ENCODE measurements at places on chromosomes 2 and 18. TPM values are rescaled to one million over a fixed set of nuclear protein-coding genes. Genes with fewer than 3 reads are reported as not detected.

DNA sequence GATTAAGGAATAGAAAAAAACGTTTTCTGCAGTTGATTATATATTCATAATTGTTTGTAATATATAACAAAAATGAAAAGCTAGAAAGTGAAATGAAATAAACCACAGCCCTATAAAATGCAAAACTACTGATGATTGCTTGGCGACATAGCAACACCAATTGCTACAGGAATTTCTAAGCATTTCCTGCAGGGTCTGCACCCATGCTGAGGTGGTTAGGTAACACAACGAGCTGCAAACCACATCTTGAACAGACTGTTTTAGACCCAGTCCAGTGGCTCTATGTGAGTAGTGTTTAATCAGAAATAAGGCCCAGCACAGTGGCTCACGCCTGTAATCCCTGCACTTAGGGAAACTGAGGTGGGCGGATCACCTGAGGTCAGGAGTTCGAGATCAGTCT lies 17.2 kb upstream of the UGT1A9 start:
- no peak for DNase-seq

CAPG gene
- 11.5 TPM for total RNA-seq

DNA sequence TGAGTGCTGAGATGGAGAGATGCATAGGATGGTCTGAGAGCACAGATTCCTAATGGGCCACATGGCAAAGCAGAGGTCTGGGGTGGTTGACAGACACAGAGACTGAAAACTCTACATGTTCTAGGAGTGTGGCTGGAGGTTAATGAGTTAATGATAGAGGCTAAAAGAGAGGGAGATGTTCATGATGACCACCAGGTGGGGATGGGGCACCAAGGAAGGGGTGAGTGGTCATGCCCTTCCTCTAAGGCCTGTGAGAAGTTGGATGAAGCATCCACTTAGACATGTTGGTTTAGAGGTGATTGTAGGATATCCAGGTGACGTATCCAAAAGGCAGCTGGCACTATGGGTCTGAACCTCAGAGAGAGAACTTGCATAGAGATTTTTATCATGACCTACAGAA lies 102.1 kb downstream of the LRP2 start:
- no peak for DNase-seq

PAIP2B gene
- 62.6 TPM for total RNA-seq

FOXI3 gene
- not detected for total RNA-seq

DNA sequence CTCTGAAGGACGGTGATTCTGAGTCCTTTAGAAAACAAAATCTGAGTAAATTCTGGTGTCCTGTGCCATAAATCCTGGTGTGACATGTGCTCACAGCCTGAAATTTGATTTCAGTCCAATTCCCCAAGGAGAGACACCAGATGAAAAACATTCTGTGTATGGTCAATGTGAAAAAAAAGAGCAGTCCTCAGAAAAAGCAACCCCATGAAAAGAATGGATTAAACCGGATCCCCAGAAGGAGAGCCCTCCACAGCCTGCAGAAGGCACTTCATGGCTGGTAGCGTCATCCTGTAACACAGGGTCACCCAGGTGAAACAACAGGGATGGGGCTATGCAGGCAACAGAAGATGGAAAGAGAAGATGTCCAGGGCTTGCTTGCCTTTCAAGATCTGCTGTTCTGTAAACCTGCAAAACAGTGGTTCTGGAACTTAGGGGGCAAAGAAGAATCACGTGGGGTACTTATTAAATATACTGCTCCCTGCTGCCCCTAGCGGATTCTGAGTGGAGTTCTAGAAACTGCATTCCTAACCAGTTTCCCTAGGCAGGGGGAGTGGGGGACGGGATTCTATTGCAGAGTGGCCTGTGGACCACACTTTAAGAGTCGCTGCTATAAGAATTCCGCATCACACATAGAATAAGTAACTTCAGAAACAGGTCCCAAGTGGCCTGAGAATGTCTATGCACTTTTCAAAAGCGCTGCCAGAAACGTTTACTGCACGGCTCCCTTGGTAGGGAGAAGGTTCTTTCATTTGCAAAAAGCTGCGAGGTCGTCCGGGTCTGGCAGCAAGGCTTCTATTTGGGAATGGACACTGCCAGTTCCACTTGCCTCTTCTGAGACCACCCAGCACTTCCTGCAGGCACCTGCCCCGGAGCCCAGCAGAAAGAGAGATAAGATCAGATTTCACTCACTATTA lies 118.9 kb upstream of the ARL5A start:
- peak; percentile 41 for DNase-seq

DNA sequence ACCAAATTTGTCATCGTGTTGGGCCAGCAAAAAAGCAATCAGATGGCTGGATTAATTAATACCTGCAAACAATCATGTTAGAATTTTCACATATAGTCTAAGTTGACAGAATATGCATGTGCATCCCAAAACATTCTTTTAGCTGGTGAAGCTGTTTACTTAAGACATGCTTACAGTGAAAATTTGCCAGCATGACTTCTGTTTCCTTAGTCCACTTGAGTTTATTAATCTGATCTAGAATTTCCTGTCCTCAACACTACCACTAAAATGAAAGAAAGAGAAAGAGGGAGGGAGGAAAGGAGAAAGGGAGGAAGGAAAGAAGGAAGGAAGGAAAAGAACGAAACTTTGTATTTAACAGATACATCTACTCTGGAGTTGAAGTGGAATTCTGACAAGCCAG lies 2109.9 kb upstream of the PIK3C3 start:
- DNase-seq, result no peak

- DNase-seq, result no peak
Measured at GRCh38 chr2:156492979-156493378, 56.8 kb downstream of the GPD2 start.

GRCh38 chr2:68811364-68811763 lies 59.8 kb downstream of the BMP10 start:
- DNase-seq, result no peak

GRCh38 chr2:79512442-79513401 lies at the start of gene CTNNA2:
CTNNA2 (plus strand) TSS chr2:79513051.
- peak; percentile 72 for DNase-seq

DNA sequence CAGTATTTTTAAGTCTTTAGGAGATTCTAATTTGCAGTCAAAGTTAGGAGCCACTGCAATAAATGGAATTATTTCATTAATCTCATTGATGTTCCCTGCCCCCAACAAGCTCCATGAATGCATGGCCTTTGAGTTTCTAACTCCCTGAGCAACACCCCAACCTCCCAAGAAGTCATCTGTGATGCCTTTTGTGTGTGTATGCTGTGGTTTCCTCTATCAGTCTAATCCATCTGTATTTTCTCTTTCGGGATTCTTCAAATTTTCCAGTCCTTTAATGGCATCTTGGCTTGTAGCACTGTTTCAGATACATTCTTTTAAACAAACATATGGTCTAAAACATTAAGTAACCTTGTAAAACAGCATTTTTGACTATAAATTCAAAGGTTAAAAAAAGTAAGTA lies 16.8 kb downstream of the SERPINB10 start:
- no peak for DNase-seq

DNA sequence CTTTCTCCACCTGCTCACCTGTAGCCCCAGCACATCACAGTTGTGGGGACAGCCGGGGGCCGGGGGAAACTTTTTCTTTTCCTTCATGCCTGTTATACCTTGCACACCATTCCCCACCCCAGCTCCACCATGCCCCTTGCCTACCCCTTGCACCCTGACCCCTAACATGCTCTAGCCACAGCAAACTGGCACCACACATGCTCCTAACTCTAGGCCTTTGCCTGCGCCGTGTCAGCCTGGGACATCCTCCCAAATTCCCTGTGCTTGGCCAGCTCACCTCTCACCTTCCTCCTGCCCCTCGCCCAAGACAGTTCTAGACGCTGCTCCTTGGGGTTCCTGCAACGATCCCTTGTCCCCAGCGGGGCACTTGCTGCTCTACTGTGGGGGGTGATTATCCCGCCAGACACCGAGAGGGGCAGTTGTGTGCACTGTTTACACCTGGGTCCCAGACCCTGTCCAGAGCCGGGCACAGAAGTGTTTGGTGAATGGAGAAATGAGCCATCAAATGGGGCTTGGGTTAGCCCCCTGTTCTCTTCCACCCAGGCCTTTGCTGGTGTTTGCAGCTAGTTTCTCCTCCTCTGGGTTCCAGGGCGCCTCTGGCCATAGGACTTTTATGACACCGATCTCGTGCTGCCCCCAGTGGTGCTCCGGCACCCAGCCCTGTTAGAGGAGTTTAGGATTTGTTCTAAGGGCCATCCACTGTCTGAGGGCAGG lies 129.8 kb downstream of the CTIF start:
- DNase-seq, result peak; percentile 10

GRCh38 chr2:32947484-32948143 lies 861 bp downstream of the LTBP1 start:
- no peak for DNase-seq

GRCh38 chr2:241936457-241937133 lies 67.1 kb downstream of the RTP5 start:
- no peak for DNase-seq

GRCh38 chr2:37091873-37092272 lies 7.6 kb downstream of the GPATCH11 start:
- no peak for DNase-seq

PKP4 gene
- 197 TPM for total RNA-seq

DNA sequence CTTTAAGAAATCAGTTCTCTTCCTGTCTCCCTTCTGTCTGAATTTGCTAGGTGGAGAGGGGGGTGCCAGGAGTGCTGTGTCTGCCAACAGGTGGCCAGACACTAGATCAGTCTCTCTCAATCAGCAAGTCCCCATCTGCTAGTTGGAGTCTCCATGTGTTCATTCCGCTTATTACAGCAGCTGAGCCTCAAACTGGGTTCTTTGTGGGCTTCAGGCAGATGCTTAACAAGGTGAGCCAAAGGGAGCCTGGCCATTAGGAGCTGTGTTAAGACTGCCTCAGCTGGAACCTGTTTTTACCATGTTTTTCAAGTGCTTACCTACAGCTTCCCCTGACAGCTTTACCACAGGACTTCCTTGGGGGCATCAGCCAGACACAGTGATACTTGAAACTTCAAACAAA lies 401.9 kb downstream of the LRP1B start:
- no peak for DNase-seq

- DNase-seq, result no peak
Measured at GRCh38 chr2:3377279-3377611, 373 bp downstream of the EIPR1 start.

LRRTM1 gene
- 14.5 TPM for total RNA-seq

GRCh38 chr2:97931858-97932225 lies 63.9 kb downstream of the TMEM131 start:
- DNase-seq, result no peak

CAPN14 gene
- 1.2 TPM for total RNA-seq

- DNase-seq, result no peak
Measured at GRCh38 chr18:35174093-35174731, 66.6 kb upstream of the ZNF397 start.

DNA sequence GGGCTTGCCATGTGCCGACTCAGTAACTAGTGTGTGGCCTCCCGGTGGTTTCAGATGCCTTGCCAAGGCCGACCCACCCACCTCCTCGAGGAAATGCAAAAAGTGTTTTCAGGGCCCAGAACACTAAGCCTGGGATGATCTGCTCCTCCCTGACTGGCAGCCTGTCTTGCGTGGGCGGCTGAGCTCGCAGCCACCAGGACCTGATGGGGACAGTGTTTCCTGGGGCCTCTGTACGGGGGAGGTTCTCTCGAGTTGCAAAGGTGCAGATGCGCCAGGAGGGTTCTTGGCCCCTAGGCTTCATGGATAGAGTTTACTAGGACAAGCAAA lies 85.2 kb downstream of the GLI2 start:
- DNase-seq, result no peak

Data from dorsolateral prefrontal cortex (tissue), 122 donors.